ENCODE measurements at places on chromosomes 7 and 10.

DNA sequence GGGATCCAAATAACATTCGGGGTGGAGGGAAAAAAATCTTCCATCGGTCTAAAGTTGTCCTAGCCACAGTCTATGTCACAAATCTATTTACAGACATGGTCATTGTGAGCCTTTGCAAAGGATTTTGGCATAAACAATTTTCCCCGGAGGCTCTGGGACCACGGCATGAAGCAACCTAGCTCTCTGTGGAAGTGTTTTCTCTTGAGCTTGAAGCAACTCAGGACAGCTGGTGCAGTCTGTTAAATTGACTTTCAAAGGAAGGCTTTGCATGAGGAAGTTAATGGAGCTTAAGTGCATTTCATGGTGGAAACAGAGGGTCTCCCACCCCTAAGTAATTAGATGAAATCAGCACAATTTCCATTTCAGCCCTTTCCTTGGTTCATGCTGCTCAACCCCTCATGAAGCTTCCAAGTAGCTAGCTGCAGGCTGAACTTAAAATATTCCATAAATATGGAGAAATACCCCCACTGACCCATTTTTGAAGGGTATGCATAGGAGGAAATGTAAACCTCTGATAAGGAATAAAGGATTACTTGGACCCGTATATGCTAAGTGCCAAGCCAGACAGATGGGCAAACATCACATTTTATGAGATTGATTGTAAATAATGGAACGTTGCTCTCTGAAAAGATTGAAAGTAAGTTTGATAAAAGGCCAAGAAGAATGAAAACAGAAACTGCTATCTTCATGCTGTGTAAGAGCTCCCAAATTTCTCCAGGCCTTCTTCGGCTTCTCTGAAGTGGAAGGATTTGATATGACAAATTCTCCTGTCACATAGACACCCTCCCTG lies 39.9 kb downstream of the CCDC3 start:
- no peak for DNase-seq

GRCh38 chr7:26202019-26202990 lies 760 bp downstream of the CBX3 start:
- DNase-seq, result peak; percentile 24

- no peak for DNase-seq
Observed at GRCh38 chr10:91381257-91381891, 28.8 kb upstream of the HECTD2 start.

GRCh38 chr10:80104066-80104926 lies 25.8 kb downstream of the TMEM254 start:
- peak; percentile 0 for DNase-seq

GRCh38 chr7:71558806-71559613 lies 427.1 kb downstream of the GALNT17 start:
- DNase-seq, result no peak

DNA sequence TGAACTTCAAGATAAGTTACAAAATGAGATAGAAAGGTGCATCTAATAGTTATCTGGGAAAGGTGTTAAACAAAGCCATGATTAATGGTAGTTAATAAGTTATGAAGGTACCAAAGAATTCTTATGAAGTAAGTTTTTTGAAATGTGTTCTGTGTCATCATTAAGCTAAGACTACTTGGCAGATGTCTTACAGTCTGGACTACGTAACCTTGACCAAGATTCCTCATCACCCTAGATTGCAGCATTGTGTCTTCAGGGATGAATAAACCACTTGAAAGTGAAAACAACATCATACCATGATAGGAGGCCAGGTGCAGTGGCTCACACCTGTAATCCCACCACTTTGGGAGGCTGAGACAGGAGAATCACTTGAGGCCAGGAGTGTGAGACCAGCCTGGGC lies 48.2 kb downstream of the GOT1 start:
- DNase-seq, result peak; percentile 42

GRCh38 chr10:62541811-62542210 lies 167.6 kb downstream of the ZNF365 start:
- DNase-seq, result no peak
